ENCODE measurements at places on chromosomes 6 and 20. TPM values are rescaled to one million over a fixed set of nuclear protein-coding genes. Genes with fewer than 3 reads are reported as not detected.

The LTB gene
- 2.2 TPM for polyA plus RNA-seq

The CST2 gene
- not detected for polyA plus RNA-seq

The RPS6KA2 gene
- polyA plus RNA-seq: 28.3 TPM

The SIRPB2 gene
- polyA plus RNA-seq: 0.79 TPM

The TREM1 gene
- 0.07 TPM for polyA plus RNA-seq

The SLC4A11 gene
- polyA plus RNA-seq: 2.3 TPM

The PMEPA1 gene
- polyA plus RNA-seq: 14.9 TPM

The ZC3H12D gene
- polyA plus RNA-seq: 0.51 TPM

All from renal cortex interstitium (tissue), 15 donors.